Activated CD8-positive, alpha-beta T cell treated with anti-CD3 and anti-CD28 coated beads, Interleukin-2, amount 10 ng/mL, durations not matched to agents 7 days and 5 days (primary cell): ENCODE measurements at places on chromosomes 6 and 20.

GRCh38 chr20:19482726-19483125 is 270.3 kb downstream of the SLC24A3 start:
- DNase-seq: no peak

DNA sequence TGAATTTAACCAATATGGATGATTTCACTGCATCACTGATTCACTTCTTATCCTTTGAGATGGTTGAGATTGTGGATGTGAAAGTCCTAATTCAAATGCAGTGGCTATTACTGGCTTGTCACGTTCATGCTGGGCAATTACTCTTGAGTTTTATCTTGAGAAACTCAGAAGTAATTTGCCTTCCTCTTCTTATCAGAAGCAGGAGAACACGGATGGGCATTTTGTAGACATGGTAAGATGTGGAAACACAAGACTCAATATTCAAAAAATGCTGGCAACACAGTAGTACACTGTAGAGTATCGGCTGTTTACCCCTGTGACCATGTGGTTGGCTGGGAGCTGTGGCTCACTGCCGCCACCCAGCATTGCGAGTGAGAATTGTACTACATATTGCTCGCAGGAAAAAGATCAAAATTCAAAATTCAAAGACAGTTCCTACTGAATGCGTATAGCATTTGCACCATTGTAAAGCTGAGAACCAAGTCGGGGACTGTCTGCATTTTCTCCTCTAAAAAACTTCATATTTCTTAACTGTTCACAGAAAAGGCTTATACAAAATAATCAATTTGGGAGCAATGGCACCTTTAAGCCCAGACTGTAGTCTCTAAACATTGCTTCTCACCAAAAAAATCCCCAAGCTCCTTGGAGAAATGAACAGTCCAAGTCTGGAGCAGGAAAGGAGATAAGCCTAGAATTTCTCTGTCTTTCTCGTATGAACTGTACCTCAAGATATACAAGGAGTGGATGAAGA is 61.9 kb upstream of the ELOVL5 start:
- DNase-seq: peak; percentile 66

DNA sequence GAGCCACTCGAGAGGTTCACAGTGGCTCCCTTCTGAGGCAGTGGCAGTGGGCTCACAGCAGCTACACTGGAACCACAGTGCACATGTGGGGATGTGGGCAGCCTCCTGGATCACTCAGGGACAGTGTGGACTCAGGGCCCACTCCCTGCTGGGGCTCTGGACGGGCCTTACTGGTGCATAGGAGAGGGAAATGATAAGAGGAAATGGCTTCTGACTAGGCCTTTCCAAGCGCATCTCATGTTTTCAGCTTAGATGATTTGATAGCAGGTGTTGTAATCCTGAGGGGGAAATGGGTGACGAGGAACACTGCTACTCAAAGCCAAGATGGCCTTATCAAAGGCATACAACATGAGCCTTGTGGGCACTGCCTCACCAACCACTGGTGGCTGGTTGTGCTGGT is 44.0 kb downstream of the PANK2 start:
- no peak for DNase-seq

DNA sequence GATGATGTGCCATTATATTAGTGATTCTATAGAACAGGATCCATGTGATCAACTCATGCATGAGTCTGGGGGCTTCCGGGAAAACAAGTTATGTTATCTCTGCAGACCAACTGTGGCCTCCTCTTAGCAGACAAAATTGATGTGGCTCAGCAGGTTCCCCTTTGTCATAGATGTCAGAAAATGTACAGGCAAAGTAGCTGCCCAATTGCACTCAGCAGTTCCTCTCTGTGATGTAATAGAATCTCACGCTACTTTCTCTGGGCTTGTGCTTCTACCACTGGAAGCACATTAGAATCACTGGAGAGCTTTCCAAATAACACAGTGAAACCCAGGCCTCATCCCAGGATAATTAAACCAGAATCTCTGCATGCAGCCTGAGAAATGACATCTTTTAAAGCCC is 253.1 kb downstream of the SLC24A3 start:
- no peak for DNase-seq

DNA sequence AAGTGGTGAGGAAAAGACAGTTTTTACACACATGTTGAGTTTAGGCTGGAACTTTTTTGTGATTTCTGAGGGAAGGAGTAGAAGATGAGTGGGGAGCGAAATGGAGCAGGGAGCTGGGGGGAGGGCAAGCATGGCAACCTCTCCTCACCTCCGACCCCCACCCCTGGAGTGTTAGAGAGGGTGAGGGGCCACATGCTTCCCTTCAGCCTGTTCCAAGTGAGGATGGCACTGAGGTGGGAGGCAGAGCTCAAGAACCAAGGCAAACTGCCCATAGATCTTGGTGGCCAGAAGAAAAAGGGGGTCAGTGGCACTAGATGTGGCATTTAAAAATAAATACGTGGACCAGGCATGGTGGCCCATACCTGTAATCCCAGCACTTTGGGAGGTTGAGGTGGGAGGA is 4.8 kb downstream of the TTBK1 start:
- no peak for DNase-seq

GRCh38 chr20:50654904-50655303 is 36.4 kb downstream of the RIPOR3 start:
- no peak for DNase-seq

DNA sequence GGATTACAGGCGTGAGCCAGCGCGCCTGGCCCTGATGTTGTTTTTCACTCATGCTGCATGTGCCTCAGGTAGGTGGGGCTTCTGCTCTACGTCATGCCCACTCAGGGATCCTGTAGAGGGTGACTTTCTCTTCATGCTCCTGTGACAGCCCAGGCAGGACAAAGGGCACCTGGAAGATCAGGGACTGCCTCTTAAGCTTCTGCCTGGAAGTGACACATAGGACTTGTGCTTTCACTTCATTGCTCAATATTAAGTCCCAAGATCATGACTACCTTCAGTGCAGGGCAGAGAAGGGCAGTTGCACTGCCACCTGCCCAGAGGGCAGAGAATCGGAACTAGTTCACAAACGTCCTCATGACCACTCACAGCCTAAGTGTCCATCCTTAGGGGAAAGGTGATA is 249.5 kb upstream of the SULF2 start:
- DNase-seq: no peak

DNA sequence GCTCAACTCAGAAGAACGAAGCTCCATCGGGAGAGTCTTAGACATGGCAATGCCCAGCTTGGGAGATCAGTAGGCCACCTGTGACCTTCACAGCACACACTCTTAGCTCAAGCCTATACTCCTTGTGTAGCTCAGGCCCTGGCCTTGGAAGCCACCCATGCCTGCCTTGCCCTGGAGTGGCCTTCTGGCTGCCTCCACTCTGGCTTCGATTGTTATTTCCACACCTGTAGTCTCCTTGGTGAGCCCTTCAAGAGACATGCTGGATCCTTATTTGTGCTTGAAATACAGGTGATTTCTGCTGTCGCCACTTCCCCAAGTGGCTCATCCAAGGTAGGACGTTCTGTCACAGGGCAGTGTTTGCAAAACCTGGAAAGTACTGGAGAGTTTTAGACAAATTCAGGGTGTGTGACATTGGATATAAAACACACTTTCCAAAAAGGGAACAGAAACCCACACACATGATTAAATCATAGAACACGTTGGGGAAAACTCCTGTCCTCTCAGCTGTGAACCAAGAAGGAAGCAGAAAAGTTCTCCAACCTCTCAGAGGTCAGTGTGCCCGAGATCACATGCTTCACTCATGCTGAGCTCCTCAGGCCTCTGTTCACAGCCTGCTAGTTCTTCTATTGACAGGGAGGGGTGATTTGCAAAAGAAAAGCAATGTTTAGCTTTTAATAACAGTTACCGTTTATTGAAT is 391.8 kb downstream of the CDC5L start:
- DNase-seq: no peak

GRCh38 chr6:15793826-15794225 is 131.0 kb upstream of the DTNBP1 start:
- no peak for DNase-seq

GRCh38 chr20:36173451-36173933 is 19.0 kb downstream of the EPB41L1 start:
- DNase-seq: peak; percentile 33

- no peak for DNase-seq
These were observed 21.8 kb downstream of the LMBRD1 start for GRCh38 chr6:69774740-69775584.

DNA sequence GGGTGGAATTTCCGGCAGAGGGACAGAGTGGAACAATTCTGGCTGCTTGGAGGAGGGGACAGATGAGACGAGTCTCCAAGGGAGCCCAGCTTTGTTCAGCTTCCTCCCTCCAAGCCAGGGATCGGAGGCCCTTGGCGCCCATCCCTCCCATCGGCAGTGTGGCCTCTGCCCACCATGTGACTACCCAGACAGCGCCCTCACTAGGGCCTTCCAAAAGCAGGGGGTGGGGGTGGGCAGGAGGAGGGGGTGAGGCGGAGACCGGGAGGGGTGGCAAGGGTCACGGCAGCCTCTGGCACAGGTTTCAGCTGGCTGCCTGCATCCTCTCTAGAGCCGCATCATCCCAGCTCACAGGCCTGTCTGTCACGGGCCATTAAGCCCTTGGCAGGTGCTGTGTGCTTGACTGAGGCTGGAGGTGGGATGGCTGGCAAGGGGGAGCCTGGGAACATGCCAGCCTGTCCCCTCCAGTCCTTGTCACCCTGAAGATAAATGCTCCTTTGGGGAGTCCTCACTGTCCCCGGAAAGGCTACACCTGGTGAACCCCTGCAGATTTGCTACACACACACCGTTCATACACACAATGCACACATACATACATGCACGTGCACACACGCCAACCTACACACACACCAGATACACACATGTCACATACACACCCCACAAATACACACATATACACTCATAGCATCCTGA is 6.2 kb upstream of the FGD2 start:
- DNase-seq: no peak

DNA sequence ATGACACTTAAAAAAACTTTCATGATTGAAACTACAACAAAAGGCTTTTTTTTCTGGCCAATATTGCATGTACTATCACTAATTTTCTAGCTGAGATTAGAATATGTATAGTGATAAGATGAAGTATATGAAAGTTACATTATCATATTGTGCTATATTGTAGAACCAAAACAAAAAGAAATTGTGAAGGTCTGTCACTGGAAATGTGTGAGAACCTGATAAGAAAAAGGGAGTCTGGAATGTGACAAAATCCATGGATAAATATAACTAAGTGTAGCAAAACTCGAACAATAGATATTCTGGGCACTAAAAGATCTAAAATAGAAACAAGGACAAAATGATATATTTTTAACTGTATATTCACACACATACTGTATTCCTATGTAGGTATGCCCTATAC is 36.7 kb upstream of the FAM135A start:
- DNase-seq: no peak

- peak; percentile 52 for DNase-seq
These were observed 11.5 kb upstream of the TMC2 start for GRCh38 chr20:2524709-2525506.

GRCh38 chr6:37340639-37340943 is 13.2 kb upstream of the RNF8 start:
- no peak for DNase-seq

DNA sequence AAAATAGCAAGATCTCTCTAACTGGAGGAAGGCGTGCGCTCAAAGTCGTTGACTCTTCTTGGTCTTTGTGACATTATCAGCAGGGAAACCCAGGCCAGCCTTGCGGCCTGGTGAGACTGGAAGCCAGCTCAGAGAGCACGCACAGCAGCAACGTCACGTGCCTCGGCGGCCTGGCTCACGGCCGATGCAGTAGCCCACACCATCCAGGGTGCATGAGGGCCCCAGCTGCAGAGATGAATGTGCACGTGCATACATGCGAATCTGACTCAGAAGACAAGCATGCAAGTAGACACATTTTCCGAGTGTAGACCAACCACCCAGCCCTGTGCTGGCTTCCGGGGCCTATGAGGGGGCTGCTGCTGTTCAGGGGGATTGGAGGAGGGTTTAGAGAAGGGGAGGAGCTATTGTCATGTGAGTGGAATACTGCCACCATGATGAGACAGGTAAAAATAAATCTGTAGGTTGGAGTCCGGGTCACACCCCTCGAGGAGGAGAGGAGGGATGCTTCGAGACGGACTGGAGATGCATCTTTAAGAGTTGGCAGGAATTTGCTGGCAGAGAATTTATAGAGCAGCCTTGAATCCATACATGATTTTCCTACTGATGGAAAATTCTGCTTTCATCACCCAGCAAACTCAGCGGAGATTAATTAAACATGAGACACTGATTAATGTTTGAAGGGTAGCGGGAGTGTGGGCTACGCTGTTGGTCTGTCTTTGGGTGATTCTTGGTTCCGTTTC is 388.2 kb downstream of the CDH4 start:
- no peak for DNase-seq

GRCh38 chr6:50925981-50926380 is 107.3 kb downstream of the TFAP2B start:
- DNase-seq: no peak

- no peak for DNase-seq
These were observed 100.0 kb upstream of the CARMIL1 start for GRCh38 chr6:25179051-25179778.

- DNase-seq: no peak
These were observed 22.1 kb upstream of the FOXP4 start for GRCh38 chr6:41523915-41524633.

DNA sequence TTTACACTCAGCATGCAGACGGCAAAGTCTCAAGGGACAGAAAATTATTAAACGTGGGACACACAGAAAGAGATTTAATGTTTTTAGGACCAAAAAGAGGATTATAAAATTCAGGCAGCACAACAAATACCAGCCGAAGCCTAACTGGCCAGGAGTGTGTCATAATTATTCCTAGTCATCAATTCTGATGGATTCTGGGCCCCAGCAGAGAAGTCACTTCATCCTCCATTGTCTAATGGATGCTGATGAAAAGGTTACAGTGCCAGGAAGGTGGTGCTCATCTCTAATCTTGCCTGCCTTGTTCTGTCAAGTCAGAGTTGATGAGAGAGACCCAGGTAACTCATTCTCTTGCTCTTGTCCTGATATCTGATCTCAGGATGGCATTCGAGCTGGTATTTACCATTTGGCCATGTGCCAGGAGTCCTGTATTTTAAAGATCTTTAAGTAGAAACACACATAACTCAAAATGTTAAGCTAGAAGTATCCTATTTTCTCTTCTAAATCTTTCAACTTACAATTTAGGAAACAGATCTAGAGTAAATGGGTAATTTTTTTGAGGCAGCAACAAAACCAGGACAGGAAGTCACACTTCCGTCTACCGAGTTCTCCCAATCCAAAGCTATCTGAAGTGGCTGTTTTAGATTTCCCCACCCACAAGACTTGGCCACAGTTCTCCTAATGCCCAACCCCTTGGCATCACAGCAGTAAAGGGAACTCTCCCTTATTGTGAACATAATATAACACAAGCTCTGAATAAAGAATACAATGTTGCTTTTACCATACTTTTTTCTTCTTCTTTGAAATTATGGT is 50.0 kb downstream of the ADAT2 start:
- no peak for DNase-seq

GRCh38 chr6:57147955-57148858 is 23.9 kb upstream of the BAG2 start:
- no peak for DNase-seq
